Bone marrow (tissue), 2 donors: ENCODE measurements at places on chromosomes 13 and 19.

GRCh38 chr19:10653732-10654609, at the start of gene ILF3:
ILF3 (plus strand) TSS chr19:10654346; CDS start chr19:10670606, 16,260 bp downstream.
- peak; percentile 100 for DNase-seq

DNA sequence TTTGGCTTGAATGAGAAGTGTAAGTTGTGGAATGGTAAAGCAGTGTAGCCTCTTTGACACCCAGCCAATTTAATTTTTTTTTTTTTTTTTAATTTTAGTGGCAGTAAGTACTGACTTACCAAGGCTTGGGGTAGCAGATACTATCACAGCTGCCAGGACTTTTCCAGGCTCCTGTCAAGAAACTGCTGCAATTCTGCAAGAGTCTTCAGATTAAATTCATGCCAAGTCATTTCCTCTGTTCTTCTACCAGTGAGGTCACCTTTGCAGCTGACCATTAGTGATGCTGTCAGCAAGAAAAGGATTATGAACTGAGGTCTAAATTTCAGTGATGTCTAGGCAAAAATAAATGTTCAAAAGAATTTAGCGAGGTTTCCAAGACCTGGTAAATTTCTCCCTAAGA, 91.2 kb downstream of the GGACT start:
- DNase-seq: no peak

DNA sequence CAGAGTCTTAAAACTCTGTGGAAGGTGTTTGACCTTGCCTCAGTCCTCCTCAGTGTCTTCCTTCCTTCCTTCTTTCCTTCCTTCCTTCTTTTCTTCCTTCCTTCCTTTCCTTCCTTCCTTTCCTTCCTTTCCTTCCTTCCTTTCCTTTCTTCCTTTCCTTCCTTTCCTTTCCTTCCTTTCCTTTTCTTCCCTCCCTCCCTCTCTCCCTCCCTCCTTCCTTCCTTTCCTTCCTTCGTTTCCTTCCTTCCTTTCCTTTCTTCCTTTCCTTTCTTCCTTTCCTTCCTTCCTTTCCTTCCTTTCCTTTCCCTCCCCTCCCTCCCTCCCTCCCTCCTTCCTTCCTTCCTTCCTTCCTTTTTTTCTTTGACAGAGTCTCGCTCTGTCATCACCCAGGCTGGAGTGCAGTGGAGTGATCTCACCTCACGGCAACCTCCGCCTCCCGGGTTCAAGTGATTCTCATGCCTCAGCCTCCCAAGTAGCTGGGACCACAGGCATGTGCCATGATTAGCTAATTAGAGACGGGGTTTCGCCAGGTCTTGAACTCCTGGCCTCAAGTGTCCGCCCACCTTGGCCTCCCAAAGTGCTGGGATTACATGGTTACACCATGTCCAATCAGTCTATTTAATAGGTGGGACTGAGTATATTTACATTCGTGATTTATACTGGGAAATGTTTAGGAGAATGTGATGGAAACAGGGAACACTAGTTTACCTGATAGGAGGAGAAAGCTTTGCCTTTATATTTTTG, 16.3 kb downstream of the ZNF507 start:
- no peak for DNase-seq

- DNase-seq: peak; percentile 35
Measured at GRCh38 chr19:35495107-35496064, 5.1 kb upstream of the KRTDAP start.

- no peak for DNase-seq
Measured at GRCh38 chr13:41499452-41499851, 42.1 kb downstream of the RGCC start.

GRCh38 chr13:49935171-49936074, 717 bp downstream of the SPRYD7 start:
- no peak for DNase-seq

- no peak for DNase-seq
Measured at GRCh38 chr19:39237200-39238184, 7.3 kb downstream of the IFNL3 start.

GRCh38 chr13:49428041-49428763, 15.7 kb downstream of the CAB39L start:
- DNase-seq: peak; percentile 46

GRCh38 chr19:45177817-45178261, at the start of gene TRAPPC6A:
TRAPPC6A (minus strand) TSS chr19:45178237; CDS start chr19:45178218, 19 bp downstream.
- DNase-seq: peak; percentile 95

DNA sequence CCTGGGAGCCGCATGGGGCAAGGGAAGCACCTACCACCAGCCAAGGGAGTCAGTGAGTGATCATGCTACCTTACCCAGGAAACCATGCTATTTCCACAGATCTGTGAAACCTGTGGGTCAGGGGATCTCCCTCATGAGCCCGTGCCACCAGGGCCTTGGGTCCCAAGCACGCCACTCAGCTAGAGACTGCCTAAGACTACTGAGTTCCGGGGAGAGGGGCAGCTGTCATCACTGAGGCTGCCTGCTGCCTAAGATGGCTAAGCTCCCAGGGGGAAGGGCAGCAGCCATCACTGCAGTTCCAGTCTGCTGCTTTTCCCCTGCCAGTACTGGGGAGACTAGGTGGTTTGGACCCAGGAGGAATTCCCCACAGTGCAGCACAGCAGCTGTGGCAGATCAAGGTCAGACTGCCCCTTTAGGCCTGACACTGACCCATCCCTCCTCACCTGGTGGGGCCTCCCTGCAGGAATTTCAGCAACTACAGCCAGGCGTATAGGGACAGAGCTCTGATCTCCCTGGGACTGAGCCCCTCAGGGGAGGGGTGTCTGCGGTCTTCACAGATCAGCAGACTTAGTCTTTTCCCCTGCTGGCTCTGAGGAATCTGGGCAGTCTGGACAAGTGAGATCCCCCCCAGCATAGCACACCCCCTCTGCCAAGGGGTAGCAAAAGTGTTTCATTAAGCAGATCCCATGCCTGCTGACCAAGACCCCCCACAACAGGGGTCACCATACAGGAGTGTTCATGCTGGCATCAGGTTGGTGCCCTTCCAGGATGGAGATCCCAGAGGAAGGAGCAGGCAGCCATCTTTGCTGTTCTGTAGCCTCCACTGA, 26.9 kb downstream of the VSTM2B start:
- DNase-seq: no peak

DNA sequence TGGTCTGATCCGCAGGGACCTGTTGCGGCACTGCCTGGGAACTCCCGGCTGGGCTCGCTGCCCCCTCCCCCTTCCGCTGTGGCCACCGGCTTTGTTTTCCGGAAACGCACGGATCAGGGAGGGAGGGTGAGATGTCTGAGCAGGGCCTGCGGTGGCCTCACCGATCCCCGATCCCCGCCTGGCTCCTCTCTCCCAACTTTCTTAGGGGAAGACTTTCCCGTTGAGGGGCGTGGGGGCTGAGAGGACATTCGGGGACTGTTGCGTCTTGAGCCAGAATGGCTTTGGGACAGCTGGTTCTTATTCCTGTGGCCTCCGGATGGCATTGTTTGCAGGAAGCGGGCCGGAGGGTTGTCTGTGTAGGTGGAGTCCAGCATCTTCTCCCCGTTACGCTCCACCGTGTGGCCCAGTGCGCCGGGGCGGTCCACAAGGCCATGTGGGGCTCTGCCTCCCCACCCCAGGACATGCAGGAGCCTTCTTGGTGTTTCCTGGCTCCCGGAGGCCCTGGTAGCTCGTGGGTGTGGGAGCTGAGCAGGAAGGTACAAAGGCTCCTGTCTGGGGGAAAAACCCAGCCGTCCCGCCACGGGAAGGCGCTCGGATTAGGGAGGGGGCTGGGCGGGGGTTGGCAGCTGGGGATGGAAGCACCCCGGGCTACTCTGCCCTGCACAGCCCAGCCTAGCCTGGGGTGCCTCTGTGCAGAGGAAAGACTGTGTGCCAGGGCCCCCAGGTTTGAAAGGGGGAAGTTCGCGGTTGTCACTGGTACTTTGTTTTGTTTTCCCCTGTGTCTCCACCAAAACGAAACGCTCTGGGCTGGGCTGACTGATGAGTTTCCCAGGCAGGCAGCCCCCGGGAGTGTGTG, 1.3 kb downstream of the CSNK1G2 start:
- DNase-seq: peak; percentile 71

GRCh38 chr13:91652404-91653301, 254.2 kb downstream of the GPC5 start:
- DNase-seq: no peak

DNA sequence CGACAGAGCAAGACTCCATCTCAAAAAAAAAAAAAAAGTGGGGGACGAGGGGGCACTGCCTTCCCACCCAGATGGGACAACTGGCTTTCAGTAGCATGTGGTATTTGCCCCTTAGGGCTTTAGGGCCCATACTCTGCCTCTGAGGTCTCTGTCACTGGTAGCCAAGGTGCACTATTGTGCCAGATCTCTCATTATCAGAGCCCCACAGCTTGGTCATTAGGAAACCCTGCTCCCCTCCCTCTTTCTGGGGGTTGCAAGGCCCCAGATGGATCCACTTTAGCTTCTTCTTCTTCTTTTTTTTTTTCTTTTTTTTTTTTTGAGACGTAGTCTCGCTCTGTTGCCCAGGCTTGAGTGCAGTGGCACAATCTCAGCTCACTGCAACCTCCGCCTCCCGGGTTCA, 11.2 kb upstream of the ZNF358 start:
- no peak for DNase-seq

DNA sequence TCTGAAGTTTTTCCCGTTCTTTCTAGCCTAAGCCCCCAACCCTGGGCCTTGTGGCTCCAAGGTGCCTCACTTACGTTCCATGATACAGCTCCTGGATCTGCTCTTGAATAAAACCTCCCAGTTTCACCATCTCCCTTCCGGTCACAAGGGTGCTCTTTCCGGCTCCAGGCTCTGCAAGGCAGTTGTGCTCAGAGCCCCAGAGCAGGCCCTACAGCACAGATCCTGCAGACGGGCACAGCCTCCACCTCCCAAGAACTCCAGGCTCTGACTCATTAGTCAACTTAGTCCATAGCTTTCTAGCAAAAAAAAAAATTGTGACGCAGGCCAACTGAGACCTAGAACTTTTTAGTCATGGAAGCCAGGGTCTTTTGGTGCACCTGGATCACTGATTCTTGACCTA, 33.9 kb upstream of the SLC7A10 start:
- DNase-seq: no peak

DNA sequence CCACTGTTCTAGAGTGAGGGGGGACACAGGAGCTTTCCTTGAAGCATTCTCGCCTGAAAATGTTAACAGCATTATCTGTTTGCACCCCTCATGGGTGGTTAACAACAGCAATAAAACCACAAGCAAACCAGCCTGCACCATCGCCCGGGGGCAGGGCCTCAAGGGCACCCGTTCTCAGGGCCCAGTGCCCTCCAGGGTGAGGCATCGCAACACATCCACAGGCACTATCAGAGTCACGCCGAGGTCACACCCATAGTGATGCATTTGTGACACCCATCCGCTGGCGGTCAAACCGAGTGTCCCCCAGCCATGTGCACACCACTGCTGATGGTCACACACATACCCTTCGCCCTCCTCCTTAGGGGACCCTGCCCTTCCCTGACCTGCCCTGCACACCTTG, 4.6 kb downstream of the FUT5 start:
- no peak for DNase-seq

- no peak for DNase-seq
Measured at GRCh38 chr13:21149568-21149967, 26.8 kb downstream of the SKA3 start.

- DNase-seq: no peak
Measured at GRCh38 chr13:23754506-23754905, 134.7 kb downstream of the MIPEP start.

DNA sequence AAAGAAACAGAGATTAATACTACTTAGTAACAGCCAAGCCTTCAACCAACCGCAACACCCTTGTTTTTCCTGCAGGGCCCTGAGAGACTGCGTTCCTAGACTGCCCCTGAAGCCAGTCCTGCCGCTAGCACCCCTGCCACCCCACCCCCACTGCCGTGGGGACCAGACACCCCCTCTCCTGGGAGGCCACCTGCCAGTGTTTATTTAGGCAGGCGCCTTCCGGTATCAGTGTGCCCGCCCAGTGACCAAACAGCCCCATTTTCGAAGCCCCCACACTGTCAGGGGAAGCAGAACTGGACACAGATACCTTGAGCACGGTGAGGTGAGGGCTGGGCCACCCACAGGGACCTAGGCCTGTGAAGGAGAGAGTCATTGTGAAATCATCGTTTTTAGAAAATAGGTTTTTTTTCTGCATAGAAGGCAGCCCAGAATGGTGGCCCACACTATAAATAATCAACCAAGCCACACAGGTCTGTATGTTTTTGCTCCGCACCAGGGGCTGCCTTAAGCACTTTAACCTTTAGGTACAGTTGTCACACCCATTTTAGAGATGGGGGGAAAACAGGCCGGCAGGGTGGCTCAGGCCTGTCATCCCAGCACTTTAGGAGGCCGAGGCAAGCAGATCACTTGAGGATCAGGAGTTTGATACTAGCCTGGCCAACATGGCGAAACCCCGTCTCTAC, 3.5 kb upstream of the TLE5 start:
- no peak for DNase-seq

- no peak for DNase-seq
Measured at GRCh38 chr19:32813862-32814425, 55.6 kb downstream of the SLC7A9 start.

- DNase-seq: no peak
Measured at GRCh38 chr19:456547-457110, 4.2 kb downstream of the SHC2 start.

DNA sequence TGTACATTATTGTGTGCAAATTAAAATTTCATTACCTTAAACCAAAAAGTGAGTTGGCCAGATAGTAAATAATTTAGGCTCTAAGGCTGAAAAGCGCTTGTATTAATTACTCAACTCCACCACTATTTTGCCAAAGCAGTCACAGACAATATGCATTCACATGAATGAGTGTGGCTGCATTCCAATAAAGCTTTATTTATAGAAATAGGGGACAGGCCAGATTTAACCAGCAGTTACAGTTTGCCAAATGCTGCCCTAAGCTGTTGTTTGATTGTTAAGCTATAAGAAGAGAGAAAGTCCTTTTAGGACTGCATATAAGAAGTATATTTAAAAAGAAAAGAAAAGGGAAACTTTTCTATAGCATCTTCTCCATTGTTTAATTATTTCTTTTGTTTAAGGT, 342.6 kb downstream of the ITGBL1 start:
- DNase-seq: no peak
